NCI-H446 treated with DMSO at 0.1 percent for 48 hours (cell line): ENCODE measurements at places on chromosomes 11 and 22.

DNA sequence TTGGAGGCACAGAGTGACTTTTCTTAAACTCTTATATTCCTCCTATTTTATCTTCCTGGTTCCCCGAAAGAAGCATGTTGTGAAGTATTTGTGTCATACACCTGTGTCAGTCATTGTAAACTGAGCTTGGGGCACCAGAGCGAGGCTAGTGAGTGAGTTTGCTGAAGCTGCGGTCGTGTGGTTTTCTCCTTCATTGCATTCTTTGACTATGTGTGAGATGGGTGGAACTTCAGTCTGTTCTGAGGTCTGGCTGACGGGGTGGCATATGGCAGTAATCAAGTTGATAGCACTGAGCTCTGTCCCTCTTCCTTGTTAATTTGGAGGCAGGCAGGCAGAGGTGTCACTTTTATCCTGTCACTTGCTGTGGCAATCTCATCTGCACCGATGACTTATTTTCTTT is 4.2 kb downstream of the VPS26B start:
- no peak for DNase-seq

GRCh38 chr11:32069361-32070058 is 21.4 kb upstream of the RCN1 start:
- no peak for DNase-seq

GRCh38 chr11:62707277-62707861 is at the start of the genes BSCL2 and GNG3:
BSCL2 (minus strand) TSS chr11:62707424; CDS start chr11:62707195, 229 bp downstream.
GNG3 (plus strand) TSS chr11:62707676; CDS start chr11:62708296, 620 bp downstream.
- no peak for DNase-seq

DNA sequence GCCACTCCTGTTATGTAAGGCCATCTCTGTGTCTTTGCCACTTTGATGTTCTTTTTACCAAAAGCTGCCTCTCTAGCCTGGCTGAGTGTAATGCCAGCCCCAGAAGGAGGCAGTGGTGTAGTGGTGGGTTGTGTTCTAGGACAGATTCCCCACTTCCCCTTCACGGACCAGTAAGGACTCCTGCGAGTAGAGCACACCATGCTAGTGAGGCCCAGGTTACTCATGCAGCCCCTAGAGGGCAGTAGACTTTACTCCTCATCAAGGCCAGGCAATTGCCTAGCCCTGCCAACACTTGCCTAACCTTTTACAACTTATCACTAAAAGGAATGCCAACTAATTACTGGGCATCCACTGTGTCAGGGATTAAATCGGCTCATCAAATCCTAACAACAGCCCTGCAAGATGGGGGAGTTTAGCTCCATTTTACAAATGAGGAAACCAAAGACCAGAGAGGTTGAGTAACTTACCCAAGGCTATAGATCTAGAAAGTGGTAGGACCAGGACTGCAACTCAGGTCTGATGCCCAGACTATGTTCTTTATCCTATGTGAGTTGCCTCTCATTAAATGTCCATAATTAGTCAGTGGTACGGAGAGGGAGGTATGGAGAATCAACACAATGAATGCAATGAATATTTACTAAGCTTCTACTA is 75.3 kb downstream of the APIP start:
- no peak for DNase-seq

- DNase-seq, result no peak
Measured at GRCh38 chr11:61075891-61076290, 26.4 kb upstream of the CD5 start.

GRCh38 chr11:118530683-118531596 is at the start of gene TMEM25:
TMEM25 (plus strand) TSS chr11:118531192; CDS start chr11:118531802, 610 bp downstream.
- peak; percentile 34 for DNase-seq
